Glutamatergic neuron (in vitro differentiated cells): ENCODE measurements at places on chromosomes 2 and 18.

GRCh38 chr2:217609952-217610351 lies 392.8 kb downstream of the TNS1 start:
- DNase-seq: no peak

DNA sequence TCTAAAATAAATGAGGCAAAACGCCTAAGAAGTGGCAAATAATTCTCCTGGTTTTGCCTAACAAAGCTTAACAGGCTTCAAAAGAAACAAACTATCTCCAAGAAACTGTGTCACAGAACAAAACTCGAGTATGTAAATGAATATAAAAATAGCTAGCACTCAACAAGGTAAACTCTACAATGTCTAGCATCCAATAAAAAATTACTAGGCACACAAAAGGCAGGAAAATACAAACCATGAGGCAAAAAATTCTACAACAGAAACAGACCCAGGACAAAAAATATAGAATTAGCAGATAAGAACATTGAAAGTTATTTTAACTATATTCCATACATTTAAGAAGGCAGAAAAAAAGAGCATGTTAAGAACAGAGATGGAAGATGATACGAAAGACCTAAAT lies 16.8 kb downstream of the PPP4R1 start:
- DNase-seq: no peak

DNA sequence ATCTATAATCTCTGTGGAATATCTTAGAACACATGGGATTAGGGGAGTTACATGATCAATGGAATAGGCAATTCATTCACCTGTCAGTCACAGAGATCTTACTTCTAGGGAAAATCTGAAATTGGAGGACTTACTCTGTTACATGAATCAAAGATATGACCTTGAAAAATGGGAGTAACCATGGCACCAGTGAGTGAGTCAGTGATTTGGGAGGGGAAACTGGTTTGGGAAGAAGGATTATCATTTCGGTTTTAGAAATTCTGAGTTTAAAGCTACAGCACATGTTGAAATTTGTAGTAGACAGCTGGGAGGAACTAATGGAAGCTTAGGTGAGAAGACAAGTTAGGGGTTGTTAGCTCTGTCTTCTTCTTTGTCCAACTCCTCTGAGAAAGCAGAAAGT lies 153.7 kb downstream of the CAMKMT start:
- no peak for DNase-seq

GRCh38 chr18:54251606-54252390 lies 17.5 kb upstream of the POLI start:
- no peak for DNase-seq

DNA sequence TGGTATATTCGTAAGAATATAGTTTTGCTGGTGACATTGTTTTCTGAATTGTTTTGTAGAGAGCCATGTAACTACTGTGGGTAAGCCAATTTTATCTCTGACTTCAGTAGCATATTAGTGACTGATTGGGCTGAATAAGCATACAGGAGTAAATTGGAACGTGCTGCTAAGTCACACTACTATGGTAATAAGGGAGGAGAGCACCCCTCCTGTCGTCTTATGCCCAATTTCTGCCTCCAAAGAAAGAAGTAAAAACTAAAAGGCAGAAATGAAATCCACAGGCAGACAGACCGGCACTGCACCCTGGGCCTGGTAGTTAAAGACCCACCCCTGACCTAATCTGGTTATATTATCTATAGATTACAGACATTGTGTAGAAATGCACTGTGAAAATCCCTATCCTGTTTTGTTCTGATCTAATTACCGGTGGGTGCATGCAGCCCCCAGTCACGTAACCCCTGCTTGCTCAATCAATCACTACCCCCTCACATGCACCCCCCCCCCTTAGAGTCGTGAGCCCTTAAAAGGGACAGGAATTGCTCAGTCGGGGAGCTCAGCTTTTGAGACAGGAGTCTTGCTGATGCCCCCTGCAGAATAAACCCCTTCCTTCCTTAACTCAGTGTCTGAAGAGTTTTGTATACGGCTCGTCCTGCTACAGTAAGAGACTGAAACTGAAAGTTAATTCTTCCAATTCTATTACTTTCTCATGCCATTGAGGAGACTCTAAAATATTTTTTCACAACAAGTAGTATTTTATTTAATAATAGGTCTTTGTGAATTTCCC lies 167.0 kb downstream of the ZNF804A start:
- no peak for DNase-seq

GRCh38 chr2:84776011-84776410 lies 104.9 kb downstream of the TRABD2A start:
- no peak for DNase-seq

DNA sequence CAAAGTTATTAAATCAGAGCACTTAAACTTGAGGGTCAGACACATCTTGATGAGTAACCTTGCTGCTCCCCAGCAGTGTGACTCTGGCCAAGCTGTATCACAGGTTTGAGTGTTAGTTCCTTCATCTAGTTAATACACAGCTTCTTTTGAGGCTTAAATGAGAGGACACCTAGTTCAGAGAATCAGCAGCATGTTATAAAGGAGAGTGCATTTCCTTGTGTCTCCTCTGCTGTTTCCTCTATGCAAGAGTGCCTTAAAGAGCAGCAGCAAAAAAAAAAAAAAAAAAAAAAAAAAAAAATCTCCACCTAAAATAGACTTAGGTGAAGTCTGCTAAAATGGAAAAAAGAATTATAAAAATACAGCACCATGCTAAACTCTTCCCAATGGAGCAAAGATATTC lies 261.9 kb downstream of the TCF4 start:
- DNase-seq: no peak

DNA sequence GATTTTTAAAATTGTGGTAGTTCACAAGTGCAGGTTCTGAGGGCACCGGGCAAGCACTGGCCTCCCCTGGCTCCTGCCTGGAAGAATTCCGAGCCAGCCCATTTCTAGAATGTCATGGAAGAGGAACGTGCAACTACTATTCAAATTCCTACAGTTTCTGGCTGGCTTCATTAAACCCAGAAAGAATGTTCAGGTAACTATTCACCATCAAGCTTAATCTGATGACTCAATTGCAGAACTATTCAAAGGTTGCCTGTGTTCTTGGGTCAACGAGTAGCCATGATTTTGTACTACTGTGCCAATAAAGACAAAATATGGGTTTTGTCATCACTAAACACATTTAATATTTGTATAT lies 14.3 kb upstream of the MFF start:
- no peak for DNase-seq

- DNase-seq: no peak
These were observed at the start of gene IL1A for GRCh38 chr2:112784199-112785189. IL1A (minus strand) TSS chr2:112784493; CDS start chr2:112783770, 723 bp downstream.

GRCh38 chr18:78165525-78165924 lies 814.1 kb upstream of the SALL3 start:
- DNase-seq: no peak

DNA sequence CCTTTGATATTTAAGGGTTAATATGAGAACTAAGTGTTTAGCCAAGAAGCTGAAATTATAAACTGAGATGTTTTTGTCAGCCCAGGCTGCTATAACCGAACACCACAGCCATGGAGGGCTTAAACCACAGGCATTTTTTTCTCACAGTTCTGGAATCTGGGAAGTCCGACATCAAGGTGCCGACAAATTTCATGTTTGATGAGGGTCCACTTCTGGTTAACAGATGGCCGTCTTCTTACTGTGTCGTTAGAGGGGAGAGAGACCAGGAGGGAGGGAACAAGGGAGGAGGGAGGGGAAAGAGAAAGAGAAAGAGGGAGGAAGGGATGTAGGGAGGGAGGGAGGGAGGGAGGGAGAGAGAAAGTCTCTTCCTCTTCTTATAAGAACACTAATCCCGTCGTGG lies 6.5 kb upstream of the CNDP2 start:
- DNase-seq: no peak

DNA sequence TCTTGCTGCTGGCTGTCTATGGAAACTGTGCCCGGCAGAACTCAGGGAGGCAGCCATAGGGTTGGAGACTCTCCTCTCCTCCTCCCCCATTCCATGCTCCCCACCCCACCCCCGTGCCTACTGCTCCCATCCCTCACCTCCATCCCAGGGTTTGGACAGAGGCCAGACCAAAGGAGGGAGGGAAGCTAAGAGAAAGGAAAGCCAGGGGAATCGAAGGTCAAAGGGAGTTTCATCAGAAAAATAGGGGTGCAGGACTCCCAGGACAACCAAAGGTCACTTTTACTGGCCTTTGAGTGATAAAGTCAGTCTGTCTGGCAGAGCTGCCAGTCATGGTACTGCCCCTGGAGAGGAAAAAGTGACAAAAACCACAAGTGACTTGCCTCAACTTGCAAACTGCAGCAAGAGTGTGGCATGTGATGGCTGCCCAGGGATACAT lies 187.3 kb upstream of the CTAGE1 start:
- DNase-seq: no peak

- no peak for DNase-seq
These were observed 45.6 kb downstream of the MEX3C start for GRCh38 chr18:51151568-51152511.

DNA sequence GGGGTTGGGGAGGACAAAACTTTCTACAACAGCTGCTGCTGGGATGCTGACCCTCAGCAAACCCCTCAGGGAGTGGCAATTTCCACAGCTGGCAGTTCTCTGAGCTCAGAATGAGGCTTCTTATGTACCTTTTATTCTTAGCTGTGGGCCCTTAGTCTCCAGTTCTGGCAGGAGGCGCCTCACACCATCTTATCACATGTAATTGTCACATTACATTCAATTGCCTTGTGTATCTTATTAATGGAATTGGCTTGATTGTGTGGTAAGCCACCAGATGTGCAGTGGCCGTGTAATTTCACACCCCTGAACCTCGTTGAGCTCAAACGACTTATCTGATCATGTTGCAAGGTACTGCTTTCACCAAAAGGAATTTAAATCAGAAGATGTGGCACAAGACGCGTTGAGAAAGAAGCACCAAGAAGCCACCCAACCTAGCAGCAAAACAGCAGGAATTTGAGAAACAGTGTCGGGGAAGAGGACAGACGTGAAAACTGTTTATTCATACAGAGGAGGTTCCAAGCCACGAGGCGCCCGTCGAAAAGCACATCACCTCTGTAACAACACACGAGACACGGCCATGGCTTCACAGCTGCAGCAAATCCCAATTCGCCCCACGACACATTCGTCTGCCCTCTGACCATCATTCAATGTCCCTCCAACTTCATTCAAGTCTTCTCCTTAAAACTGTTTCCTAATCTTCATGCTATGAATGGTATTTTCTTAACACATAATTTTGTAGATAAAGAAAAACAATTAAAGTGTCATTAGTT lies 53.6 kb upstream of the LPIN2 start:
- DNase-seq: no peak
